ENCODE measurements at places on chromosomes 7 and 10.
A peak's percentile ranks its signal among the peaks of the same experiment; 100 is the strongest.

GRCh38 chr7:113320419-113320818, 202.1 kb upstream of the SMIM30 start:
- no peak for DNase-seq

DNA sequence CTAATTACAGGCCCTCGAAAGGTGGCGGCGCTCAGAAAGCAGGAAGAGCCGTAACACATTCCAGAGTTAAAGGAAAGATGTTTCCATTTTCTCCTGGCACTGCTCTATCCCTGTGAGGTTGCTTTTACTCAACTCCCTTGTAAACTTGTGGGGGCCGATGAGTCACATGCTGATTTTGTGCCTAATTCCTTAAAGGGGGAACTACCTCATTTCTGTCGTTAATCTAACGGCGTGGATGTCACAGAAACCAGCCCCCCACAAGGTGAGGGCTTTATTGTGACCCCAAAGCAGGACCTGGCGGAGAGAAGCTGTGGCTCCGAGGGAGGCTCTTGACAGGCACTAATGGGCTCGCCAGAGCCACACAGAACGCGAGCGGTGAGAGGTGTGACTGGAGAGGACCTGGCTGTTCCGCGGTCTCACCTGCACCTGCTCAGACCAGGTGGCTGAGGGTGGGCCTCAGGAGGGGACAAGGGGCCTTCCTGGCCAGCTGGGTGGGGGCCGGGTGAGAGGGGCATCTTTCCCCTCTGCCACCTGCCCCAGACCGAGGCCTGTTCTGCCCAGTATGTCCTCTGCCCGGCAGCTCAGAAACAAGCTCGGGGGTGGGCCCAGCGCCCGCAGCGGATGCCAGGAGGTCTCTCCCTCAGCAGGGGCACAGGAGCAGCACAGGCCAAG, 50.9 kb downstream of the CALML3 start:
- DNase-seq = no peak

GRCh38 chr7:68562323-68562899, 1035.9 kb upstream of the AUTS2 start:
- DNase-seq = no peak

DNA sequence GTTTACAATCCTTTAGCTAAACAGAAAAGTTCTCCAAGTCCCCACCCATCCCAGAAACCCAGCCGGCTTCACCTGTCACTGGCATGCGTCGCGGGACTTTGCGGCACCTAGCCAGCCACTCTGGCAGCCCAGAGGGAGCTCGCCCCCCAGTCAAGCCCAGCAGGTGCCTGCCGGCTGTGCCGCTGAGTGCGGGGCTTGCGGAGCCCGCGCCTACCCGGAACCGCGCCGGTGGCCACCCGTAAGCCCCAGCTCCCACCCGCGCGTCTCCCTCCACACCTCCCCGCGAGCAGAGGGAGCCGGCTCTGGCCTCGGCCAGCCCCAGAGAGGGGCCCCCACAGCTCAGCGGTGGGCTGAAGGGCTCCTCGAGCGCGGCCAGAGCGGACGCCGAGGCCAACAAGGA, 446.1 kb downstream of the GRM8 start:
- no peak for DNase-seq

GRCh38 chr10:12350167-12350872, 973 bp downstream of the CAMK1D start:
- DNase-seq = peak; percentile 45

GRCh38 chr10:110252151-110252550, 44.7 kb downstream of the MXI1 start:
- no peak for DNase-seq

- DNase-seq = peak; percentile 71
Measured at GRCh38 chr7:32680259-32681173, 185.2 kb downstream of the AVL9 start.

GRCh38 chr10:115710136-115710535, 562.9 kb downstream of the GFRA1 start:
- no peak for DNase-seq

DNA sequence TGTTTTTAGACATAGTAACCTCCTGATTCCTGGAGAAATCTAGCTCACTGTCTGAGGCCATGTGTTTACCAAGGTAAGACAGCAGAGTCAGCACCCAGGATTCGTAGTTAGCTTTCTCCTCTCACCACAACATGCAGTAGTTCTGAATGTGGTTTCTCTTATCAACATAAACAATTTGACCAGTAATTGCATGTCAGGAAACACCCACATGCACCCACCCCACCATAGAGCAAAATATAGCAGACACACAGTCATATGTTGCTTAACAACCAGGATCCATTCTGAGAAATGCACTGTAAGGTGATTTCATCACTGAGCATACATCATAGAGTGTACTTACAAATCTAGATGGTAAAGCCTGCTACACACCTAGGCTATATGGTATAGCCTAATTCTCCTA, 1004.0 kb downstream of the ANKRD7 start:
- no peak for DNase-seq

GRCh38 chr7:107715531-107715930, 28.4 kb upstream of the CBLL1 start:
- DNase-seq = no peak

DNA sequence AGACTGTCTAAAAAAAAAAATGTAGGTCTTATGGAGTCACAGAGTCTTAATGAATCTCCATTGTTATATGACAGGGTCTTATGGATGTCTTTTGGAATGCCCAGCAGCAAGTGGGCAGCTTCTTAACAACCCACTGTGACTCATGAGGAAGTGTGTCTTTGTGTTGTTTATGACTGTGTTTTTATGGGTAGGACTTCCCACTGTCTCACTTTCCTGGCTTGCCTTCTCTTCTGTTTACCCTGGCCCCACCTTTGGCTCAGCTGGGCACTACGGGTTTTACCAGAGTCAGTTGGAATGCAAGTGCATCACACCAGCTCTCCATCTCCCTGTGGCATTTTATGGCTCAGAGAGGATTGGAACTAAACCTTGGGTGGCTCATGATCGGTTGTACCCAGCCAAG, 580.5 kb downstream of the AUTS2 start:
- no peak for DNase-seq

- no peak for DNase-seq
Measured at GRCh38 chr7:88314061-88314491, 7.4 kb upstream of the STEAP4 start.
